ENCODE measurements at places on chromosomes 16 and 17.

DNA sequence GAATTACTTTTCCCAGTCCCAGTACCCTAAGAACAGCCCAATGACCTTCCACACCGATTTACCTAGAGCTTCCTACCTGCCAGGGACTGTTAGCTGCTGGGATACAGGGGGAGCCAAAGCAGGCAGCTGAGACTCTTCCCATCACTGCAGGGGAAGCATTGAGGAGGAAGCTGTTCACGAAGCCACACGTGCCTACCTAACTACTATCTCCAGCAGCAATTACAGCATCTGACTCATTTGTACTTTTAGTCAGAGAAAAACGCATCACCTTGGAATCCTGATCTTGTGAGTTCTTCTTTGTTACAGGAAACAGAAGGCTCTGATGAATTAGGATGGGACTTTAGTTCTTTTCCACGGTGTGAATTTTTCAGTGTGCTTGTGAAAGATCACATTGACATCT, 113.7 kb upstream of the DHX40 start:
- DNase-seq = no peak

GRCh38 chr17:55518510-55518909, 7.3 kb upstream of the SMIM36 start:
- DNase-seq = no peak

DNA sequence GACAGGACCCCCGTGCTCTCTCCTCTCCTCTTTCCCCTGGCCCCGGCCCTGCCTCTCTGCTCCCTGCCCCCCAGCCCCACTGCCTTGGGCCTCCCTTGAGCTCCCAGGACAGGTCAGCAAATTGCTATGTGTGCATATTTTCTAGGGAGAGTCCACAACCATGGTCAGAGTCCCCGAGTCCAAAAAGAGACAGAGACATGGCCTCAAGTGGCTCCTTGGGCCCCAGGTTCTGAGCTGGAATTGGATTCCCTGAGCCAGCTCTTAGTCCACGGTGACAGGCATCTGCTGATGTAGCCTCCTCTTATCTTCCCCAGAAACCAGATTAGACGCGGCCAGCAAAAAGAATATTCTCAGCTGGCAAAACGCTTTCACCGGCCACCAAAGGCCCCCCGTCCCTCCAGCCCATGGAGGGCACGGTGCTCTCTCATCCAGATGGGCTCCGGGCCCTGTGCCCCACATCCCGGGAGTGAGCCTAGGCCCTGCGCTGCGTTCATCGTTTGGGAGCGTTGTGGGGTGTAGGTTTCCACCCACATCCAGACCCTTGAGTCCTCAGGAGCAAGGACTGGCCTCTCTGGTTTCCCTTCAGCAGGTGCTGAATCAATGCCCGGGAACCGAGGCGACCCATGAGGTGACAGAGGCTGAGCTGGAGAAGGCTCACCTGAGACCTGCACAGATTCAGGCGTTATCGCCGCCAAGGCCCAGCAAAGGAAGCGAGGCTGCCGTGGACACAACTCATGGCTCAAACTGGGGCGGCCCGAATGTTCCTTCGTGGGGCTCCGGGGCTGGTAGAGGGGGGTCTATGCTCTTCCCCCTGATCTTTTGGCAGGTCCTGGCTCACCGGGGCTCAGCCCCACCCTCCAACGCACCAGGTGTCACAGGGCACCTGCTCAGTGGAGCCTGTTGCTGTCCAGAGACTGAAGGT, 16.3 kb upstream of the ENPP7 start:
- DNase-seq = no peak

- no peak for DNase-seq
Measured at GRCh38 chr16:11374255-11374654, 29.0 kb downstream of the RMI2 start.

DNA sequence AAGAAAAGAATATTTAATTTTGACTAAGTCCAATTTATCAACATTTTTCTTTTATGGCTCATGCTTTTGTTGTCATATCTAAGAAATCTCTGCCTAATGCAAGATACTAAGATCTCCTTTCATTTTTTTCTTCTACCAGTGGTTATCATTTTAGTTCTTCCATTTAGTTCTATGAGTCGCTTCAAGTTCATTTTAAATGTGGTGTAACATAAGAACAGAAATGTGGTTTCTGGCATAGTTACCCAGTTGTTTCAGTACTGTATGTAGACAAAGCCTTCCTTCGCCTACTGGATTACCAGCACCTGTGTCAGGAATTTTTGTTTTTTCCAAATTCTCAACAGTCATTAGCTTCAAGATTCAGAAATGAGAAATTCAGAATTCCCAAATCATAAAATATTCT, 175.7 kb downstream of the PARN start:
- no peak for DNase-seq

DNA sequence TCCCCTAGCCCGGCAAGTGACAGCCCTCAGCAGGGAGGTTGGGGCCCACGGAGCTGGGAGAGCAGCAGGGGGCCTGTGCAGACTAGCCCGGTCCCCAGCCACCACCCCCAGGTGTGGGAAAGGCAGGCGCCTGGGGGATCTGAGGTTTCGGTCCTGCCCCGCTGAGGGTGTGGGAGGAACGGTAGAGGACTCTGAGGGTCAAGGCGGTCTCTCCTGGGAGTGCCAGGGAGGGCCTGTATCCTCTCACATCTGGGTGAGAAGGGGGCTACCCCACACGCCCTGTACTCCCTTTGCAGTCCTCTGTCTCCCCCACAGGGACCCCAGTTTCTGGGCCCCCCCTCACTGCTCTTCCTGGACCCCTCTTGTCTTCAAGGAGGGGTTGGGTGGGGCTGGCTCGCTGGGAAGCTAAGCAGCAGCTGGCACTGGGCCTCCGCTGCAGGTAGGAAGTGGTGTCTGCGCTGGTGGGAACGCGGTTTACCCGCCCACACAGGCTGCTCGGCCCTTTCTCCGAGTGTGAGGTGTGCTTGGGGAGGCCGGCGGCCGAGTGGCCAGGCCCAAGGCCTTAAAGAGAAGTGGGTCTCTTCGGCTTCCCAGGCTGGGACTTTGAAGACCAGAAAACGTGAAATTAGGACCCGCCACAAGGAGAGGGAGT, 15.4 kb downstream of the CD7 start:
- no peak for DNase-seq

GRCh38 chr17:77503916-77504651, 363.3 kb downstream of the SEC14L1 start:
- DNase-seq = no peak

DNA sequence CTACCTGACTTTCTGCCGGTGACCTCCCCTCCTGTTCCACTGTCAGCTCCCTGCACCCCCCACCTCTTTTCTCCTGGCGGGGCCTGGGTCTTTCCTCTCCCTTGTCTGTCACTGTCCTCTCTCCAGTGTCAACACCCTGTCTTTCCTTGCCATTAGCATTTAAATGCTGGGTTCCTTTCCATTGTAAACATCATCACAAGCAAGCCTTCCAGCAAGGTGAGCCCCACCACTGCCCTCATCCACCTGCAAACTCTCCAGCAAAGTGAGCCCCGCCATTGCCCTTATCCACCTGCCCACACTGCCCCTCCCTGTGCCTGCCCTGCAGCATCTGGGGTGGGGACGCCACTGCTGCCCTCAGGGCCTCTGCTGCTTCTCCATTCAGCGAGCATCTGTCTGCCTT, 195.0 kb downstream of the ENGASE start:
- DNase-seq = no peak

DNA sequence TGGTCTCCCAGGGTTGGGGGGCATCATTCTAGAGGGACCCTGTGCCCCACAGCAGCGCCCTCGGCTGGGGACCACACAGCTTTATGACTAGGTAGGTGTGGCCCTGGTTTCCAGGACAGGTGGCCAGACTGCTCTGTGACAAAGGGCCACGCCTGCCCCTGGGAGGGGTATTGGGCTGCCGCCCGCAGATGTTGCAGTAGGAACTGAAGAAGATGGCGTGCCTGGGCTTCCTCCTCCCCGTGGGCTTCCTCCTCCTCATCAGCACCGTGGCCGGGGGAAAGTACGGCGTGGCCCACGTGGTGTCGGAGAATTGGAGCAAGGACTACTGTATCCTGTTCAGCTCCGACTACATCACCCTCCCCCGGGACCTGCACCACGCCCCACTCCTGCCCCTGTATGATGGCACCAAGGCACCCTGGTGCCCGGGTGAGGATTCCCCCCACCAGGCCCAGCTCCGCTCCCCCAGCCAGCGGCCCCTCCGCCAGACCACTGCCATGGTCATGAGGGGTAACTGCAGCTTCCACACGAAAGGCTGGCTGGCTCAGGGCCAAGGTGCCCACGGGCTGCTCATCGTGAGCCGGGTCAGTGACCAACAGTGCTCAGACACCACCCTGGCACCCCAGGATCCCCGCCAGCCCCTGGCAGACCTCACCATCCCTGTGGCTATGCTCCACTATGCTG, at the start of gene SPPL2C:
Gene SPPL2C, plus strand, starts transcription at position 187 of the 681 bp plus-strand sequence. Its CDS starts 26 bp downstream, at position 213.
- no peak for DNase-seq

DNA sequence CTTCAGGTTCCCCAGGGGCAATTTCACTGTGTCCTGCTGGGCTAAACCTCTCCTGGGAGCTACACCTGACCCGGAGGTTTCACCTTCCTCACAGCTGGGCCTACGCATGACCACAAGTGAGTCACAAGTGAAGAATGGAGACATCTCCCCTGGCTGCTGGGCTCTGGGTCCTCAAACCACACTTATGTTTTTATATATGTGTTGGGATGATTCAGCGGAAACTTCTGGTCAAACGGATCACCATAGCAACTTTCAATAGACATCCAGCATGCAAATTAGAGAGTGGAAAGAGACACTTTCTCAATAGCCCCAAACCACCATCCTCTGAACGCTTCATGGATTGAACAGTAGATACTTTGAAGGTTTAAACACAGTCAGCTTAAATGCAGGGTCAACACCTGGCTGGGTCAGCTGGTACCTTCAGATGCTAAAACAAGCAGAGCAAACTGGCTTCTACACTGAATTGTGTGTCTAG, 28.0 kb upstream of the MAF start:
- no peak for DNase-seq

DNA sequence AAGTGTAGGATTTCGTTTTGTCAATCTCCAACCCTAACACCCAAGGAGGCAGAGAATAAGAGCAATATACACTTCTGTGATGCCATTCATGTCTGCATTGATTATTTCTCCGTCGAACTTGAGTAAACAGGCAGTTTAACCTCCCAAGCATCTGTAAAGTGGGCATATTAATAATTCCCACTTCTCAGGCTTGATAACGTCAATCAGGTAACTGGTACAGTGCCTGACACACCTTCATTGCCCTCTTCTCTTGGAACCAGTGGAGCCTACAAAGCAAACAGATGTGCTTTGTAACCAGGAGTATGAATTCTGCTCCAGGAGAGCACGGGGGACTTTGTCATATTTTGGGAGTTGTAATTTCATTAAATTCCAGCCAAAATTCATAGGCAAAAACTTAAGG, 32.5 kb upstream of the PLCG2 start:
- no peak for DNase-seq

- no peak for DNase-seq
Measured at GRCh38 chr17:8710813-8711212, 33.8 kb downstream of the CCDC42 start.

GRCh38 chr16:15653227-15653626, 3.2 kb downstream of the NDE1 start:
- no peak for DNase-seq

- DNase-seq = no peak
Measured at GRCh38 chr16:4420505-4421105, 4.2 kb upstream of the CORO7 start.

DNA sequence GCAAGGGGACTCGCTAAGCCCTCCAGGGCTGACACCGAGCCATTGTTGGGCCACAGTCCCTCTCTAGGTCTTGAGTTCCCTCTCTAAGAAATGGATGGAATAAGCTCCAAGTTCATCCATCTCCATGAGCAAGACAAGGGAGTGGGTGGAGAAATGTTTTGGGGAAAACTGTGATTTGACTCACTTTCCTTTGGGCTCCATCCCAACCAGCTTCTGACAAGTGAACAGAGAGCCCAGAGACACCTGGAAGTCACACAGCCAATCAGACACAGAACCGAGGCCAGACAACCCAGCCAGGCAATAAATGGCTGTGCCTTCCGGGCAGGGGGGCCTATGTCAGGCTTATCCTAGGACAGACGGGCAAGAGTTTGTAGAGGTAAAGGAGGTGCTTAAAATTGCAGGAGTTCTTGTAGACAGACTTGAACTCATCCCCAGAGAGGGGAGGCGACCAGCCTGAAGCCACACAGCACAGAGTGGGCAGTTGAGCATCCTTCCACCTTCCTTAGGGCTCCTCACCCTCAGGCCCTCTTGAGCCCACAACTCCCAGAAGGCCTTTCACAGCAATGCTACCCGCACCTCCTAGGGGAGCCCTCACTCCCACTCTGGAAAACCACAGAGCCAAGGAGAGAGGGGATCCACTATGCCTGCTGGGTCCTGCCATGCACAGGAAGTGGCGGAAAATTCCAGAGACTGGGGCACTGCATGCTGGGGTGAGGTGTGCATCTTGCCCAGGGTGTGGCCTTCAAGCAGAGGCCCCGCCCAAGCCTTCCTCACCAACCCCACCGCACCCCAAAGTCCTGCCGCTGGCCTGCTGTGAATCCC, 9.5 kb upstream of the FAM83G start:
- DNase-seq = no peak

DNA sequence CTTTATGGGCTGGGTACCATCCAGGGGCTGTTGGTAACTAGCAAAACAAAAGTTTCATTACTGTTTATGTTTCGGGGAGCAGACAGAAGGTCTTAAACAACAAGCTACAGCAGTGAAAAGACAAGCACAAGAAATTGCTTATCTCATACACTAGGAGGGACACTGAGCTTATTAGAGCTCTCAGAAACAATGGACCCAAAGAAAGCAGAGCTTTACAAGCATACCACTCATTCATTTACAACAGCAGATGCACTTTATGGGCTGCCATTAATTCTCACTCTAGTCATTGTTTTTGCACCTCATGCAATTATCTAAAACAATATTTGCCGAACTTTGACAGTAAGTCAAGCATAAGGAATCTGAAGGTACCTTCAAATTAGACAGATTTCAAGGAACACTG, 10.0 kb downstream of the KRT16 start:
- no peak for DNase-seq

GRCh38 chr17:9878786-9879525, 26.1 kb downstream of the RCVRN start:
- no peak for DNase-seq

Measured in spinal cord (tissue), 10 donors.